ENCODE measurements at places on chromosomes 11 and 22.

DNA sequence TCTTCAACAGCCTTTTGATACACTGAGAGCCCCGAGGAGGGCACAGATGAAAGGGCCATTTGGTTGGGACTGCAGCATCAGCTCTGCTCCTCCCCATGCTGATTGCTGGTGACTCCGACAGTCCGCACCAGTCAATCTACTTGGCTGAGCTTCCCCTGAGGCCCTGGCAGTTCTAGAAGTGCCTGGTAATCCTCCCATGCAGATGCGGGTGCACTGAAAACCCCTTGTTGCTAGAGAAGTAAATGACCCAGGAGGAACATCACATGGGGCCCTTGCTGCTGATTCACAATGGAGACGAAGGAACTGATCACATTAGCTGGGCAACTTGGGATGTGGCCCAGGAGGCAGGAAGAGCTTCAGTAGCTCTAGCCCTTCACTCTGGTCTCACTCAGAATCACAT, 35.2 kb upstream of the RIC3 start:
- DNase-seq: no peak

DNA sequence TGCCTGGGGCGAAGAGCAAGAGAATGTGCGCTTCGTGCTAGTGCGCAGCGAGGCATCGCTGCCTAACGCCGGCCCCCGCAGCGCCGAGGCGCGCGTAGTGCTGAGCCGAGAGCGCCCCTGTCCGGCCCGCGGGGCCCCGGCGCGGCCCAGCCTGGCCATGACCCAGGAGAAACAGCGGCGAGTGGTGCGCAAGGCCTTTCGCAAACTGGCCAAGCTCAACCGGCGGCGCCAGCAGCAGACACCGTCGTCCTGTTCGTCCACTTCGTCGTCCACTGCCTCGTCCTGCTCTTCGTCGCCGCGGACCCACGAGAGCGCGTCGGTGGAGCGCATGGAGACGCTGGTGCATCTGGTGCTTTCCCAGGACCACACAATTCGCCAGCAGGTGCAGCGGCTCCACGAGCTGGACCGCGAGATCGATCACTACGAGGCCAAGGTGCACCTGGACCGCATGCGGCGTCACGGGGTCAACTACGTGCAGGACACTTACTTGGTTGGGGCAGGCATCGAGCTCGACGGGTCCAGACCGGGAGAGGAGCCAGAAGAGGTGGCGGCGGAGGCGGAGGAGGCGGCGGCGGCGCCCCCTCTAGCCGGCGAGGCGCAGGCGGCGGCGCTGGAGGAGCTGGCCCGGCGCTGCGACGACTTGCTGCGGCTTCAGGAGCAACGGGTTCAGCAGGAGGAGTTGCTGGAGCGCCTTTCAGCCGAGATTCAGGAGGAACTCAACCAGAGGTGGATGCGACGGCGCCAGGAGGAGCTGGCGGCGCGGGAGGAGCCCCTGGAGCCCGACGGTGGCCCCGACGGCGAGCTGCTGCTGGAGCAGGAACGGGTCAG, 1.0 kb downstream of the RASSF10 start:
- DNase-seq: peak; percentile 48

GRCh38 chr11:122183933-122184332, 67.9 kb upstream of the BLID start:
- no peak for DNase-seq

DNA sequence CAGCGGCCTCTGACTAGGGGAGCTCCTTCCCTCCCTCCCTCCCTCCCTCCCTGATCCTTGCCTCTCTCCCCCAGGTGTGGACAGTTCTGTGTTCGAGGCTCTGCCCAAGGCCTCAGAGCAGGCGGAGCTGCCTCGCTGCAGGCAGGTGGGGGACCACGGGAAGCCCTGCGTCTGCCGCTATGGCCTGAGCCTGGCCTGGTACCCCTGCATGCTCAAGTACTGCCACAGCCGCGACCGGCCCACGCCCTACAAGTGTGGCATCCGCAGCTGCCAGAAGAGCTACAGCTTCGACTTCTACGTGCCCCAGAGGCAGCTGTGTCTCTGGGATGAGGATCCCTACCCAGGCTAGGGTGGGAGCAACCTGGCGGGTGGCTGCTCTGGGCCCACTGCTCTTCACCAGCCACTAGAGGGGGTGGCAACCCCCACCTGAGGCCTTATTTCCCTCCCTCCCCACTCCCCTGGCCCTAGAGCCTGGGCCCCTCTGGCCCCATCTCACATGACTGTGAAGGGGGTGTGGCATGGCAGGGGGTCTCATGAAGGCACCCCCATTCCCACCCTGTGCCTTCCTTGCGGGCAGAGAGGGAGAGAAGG, 11.1 kb upstream of the POU2F3 start:
- no peak for DNase-seq

DNA sequence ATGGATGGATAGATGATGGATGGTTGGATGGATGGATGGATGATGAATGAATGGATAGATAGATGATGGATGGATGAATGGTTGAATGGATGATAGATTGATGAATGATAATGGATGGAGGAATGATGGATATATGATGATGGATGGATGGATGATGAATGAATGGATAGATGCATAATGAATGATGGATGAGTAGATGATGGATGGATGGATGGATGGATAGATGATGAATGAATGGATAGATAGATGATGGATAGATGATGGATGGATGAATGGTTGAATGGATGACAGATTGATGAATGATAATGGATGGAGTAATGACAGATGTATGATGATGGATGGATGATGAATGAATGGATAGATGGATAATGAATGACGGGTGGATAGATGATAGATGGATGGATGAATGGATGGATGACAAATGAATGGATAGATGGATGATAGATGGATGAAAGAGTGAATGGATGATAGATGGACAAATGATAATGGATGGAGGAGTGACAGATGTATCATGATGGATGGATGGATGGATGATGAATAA, 1466.5 kb downstream of the BRD1 start:
- no peak for DNase-seq

DNA sequence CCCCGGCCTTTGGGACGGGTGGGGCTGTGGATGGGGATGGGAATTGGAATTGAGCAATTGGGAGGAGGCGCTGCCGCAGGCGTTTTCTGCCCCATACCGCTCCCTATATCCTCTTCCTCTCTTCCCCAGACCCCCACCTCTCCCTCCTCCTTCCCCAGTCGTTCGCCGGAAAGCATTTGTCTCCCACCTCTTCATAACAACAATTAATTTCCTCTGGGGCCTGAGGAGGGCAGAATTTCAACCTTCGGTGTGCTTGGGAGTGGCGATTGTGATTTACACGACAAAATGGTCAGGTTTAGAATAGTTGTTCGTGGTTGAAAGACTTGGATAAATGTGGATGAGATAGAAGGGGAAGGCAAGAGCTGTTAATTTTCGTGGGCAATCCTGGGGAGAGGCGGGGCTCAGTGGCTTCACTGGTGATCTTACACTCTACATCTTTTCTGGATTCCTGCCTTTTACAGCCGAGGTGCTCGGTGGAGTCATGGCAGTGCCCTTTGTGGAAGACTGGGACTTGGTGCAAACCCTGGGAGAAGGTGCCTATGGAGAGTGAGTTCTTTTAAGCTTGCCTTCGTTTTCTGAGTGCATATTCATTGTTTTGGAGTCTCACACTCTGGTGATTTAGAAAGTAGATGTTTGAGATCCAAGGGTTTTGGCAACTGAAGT, 1.5 kb downstream of the CHEK1 start:
- peak; percentile 75 for DNase-seq

GRCh38 chr11:8740129-8740528, 57.5 kb downstream of the RPL27A start:
- no peak for DNase-seq

DNA sequence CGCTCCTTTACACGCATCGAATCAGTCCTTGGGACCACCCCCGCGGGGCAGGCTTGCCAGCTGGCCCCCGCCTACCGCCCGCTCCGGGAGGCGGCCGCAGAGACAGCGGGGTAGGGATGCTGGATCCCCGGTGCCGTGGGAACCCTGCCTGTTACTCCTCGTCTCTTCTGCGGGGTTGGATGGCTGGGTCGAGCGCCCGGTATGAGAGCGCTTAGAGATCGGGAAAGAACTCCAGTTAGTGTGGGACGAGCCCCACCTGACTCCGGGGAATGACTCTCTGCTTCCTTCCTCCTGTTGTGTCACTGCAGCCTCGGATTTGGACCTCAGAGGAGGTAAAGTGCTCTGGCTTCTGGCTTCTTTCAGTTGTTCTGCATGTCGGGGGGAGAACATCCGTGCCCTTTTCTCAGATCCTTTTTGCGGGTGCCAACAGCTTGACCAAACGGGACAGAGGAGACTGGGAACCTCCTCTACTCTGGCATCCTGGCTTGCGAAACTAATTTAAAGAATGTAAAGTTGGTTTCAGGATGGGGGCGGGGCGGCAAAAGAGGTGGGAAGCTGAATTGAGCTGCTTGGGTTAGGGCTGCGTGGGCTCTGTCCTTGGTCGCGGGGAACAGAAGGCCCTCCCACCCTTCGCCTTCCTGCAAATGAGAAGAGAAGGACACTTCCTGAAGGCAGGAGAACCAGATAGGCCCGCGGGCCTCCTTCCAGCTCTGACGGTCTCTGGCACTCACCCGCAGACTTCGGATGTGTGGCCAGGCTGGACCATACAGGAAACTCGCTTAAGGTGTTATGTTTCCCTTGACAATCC, 938 bp downstream of the LAYN start:
- DNase-seq: peak; percentile 40

- no peak for DNase-seq
Observed at GRCh38 chr22:36356708-36357624, 30.8 kb downstream of the MYH9 start.

DNA sequence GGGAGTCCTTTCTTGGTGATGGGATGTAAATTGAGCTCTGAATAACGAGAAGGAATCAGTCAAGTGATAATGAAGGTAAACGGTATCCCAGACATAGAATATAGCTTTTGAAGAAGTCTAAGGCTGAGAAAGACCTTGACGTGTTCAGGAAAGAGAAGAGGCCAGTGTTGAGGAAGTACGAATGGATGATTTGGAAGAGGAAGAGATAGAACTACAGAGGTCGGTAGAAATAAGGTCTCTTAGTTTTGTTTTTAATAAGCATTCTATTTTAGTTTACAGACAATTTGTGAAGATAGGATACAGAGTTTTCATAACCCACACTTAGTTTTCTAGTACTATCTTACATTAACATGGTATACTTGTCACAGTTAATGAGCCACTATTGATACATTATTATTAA, 1598.1 kb downstream of the FAM181B start:
- DNase-seq: no peak

DNA sequence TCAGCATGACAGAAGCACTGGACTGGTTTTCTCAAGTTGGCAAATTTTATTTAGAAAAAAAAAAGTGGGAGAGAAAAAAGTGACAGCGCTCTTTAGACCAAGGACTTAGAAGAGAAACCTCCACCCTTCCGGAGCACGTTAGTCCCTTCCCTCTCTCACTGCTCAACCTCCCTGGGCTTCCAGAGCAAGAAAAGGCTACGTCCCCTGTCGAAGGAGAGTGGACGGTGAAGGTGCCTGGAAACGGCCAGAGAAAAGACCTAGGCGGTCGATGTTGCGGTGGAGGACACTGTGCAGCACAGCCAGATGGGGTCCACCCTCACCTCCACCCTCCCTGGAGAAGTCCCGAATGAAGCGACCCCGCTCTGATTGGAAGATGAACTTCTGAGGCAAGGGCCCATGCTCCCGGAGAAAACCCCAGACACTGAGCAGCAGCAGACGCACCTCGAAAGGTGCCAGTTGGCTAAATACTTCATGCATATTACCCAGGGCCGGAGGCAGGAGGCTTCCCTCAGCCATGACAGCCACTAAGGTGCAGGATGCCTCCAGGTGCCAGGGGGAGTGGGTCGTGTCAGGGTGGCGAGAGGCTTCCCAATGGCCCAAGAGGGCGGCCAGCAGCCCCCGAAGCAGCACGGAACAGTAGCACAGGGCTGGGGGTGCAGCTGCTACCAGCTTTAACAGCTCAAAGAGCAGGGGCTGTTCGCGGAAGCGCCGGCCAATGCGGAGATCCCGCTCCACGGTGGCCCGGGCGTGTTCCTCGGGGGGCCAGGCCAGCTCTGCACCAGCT, 604 bp upstream of the GANAB start:
- DNase-seq: no peak

GRCh38 chr11:64745189-64745520, 1.2 kb upstream of the RASGRP2 start:
- DNase-seq: no peak

DNA sequence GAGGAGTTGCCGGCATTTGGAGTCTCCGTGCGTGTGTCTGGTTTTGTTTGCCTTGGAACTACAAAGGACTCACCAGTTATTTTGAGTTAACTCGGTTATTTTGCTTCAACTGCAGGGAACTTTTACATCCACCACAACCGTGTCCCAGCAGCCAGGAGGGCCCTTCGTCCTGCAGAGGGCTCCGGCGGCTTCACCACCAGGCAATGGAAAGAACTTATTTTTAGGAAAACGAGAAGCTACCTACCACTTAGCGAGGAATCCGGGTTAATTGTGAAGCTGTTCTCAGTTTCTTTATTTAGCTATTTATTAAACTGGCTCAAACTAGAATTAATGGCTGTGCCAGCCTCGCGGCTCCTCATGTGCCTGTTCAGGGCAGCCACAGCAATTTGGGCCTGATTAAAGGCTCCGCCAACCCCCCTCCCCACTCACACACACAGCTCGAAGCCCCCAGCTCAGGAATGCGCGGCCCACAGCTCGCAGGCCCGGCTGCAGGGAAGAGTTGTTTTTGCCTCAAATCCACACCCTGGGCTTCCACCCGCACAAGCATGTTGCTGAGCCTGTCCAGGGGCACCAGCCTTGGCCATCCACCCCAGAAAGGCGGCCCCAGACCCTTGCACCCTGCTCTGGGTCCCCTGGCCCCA, 55.9 kb upstream of the FGF3 start:
- no peak for DNase-seq

DNA sequence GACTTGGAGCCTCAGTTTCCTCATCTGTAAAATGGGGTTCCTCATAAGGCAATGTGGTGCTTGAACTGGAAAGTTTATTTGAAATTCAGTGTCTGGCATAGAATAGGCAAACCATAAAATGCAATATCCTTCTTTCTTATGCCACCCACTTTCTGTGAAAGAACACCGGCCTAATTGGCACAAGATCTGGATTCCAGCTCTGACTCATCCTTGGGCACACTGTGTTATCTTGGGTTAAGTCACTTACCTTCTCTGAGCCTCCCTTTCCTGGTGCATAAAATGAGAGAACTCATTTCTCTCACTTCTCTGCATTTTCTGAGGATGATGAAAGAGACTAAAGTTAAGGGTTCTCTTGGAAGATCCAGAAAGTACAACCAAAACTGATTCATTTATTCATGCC, 5.1 kb downstream of the INSC start:
- no peak for DNase-seq

- DNase-seq: no peak
Observed at GRCh38 chr11:128593281-128593680, 5.9 kb upstream of the ETS1 start.
